GDM1 (cell line): ENCODE measurements at places on chromosomes 5 and 9.

GRCh38 chr5:136511046-136511445, 145.7 kb upstream of the TRPC7 start:
- no peak for DNase-seq

GRCh38 chr5:160976181-160976580, 124.2 kb upstream of the ATP10B start:
- no peak for DNase-seq

DNA sequence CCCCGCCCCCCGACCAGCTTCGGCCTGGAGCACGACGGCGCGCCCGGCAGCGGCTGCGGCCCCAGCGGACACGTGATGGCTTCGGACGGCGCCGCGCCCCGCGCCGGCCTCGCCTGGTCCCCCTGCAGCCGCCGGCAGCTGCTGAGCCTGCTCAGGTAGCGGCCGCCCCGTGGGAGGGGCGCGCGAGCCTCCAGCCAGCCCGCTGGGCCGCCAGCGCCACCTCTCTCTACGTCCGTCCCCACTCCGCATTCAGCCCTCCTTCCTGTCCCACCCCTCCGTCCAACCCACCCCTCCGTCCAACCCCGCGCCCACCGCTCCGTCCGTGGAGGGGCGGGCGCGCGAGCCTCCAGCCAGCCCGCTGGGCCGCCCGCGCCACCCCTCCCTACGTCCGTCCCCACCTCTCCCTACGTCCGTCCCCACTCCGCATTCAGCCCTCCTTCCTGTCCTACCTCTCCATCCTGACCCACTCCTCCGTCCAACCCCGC, 6.5 kb downstream of the ADAMTS13 start:
- no peak for DNase-seq

- no peak for DNase-seq
These were observed 208.3 kb upstream of the VLDLR start for GRCh38 chr9:2413160-2413805.

- no peak for DNase-seq
These were observed 21.6 kb downstream of the TJP2 start for GRCh38 chr9:69195668-69196067.

GRCh38 chr9:81671880-81672280, 17.5 kb downstream of the TLE1 start:
- DNase-seq, result no peak

DNA sequence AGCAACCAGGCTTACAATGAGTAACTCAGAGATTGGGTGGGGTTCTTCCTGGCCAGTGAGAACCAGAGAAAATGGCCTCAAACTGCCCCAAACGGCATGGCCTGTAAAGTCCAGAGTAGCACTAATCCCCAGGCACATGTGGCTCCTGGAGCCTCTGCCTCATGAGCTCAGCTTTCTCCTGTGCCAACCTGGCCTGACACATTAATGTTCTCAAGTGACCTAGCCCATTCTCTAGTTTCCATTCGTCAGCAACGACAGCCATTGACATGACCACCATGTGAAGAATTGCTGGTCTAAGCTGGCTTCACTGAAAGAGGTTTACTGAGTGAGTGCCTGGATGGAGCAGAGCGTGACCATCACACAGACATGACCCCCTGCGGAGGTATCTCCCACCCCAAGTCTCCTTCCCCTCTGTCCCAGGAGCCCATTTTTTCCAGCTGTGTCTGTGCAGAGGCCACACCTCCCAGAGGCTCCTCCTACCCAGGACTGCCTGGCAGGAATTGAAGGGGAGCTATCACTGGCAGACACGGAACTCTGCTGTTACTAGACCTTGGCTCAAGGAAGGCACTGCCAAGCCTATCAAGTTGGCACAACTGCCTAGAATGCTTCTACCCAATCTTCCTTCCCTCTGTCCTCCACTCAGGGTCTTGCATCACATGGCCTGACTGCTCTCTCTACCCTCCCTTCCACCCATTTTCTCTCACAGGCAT, 59.0 kb upstream of the BOD1 start:
- no peak for DNase-seq

- no peak for DNase-seq
These were observed 34.2 kb downstream of the CDK7 start for GRCh38 chr5:69268899-69269298.

DNA sequence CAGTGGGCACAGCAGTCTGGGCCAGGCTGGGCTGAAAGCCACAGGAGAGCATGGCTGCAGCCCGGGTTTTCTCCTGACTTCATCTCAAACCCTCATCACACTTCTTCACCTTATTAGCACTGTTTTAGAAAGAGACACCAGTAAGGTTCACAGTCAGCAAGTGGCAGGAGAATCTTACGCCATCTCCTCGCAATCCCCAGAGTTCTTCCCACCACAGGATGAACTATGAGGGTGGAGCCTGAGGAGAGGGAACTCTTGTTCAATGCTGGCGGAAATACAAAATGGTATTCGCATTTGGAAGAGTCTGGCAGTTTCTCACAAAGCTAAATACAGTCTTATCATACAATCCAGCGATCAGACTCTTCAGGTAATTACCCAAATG, 14.7 kb downstream of the BICD2 start:
- DNase-seq, result no peak

DNA sequence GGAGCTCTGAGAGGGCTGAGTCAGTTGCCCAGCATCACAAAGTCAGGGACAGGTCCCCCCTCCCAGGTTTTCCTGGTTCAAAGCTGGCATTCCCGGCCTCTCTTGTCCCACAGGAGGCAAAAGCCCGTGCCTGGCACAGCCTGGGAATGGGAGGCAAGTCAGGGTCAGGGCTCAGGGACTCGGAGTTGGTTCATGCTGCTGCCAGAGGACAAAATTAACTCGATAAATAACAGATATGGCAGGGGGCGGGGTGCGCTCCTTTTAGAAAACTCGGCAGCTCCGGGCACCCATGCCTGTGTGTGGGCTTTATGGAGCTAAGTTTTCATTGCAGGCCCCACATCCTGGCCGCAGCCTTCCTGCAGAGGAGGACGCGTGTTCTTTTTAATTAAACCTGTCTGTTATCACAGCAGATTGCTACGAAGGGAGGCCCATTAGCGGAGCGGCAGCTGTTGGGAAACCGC, 62.8 kb upstream of the LMX1B start:
- DNase-seq, result no peak

DNA sequence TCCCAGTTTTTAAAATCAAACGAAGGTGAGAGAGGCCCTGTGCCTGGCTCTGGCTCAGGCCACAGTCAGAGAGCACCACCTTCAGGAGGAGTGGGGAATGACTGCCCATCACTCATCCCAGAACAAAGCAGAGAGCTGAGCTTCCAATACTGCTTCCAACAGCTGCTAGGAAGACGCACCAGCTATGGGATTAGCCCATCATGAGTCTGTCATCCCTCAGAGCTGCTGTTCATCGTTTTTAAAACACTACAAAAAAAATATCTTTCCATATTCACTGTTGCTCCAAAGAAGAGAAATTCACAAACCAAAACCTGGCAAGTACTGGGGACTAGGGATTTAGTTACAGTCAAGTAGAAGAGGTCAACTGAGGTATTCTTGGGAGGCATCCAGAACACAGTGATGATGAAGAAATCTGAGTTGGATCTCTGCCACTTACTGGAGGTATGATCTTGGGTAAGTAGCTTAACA, 102.4 kb downstream of the CDK5RAP2 start:
- no peak for DNase-seq

DNA sequence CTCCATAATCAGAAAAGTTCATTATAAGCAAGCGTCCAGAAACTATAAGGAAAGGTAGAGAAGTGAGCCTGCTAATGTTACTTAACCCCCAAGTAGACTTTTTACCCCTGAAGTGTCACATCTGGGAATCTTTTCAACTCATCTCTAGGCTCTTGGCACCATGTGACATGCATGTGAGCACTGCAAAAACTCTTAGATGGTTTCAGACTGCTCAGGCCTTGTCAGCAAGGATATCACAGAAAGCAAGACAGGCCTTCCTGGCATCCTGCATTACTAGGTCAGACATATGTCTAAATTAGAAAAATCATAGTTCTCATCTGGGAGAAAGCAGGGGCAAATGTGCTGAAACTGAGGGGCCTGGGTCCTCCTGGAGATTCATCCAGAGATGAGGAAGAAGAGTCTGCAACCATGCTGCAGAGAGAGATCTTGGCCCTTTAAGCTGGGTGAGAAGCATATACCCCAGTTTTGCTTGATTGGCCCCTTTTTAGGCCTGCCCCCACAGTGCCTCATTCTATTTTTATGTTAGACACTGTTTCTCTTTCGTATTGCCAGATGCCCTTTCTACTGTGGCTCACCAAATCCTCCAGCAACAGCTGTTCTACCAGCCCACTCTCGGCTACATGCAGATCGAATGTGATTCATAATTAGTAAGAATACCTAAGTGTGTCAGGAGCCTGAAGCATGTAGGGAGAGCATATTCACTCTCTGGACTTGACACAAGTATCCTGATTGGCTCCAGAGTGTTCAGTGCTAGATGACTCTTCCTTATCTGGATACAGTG, 19.0 kb downstream of the TMEM8B start:
- DNase-seq, result no peak

DNA sequence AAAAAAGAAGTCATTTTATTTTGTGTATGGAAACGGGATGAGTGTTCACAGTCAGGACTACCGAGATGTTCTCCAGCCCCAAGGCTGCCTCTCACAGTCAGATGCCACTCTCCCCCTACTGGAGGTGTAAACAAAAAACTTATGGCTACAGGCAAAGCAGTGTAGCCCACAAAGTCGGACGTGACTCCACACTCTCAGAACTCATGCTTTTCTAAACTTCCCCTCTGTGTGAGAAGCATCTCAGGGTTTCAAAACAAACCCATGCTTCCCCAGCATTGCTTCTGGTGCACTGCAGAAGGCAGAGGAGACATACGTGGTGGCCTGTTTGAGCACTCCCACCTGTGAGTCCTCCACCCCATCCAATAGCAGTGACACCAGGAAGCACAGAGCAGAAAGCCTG, 580.3 kb downstream of the BNC2 start:
- no peak for DNase-seq

DNA sequence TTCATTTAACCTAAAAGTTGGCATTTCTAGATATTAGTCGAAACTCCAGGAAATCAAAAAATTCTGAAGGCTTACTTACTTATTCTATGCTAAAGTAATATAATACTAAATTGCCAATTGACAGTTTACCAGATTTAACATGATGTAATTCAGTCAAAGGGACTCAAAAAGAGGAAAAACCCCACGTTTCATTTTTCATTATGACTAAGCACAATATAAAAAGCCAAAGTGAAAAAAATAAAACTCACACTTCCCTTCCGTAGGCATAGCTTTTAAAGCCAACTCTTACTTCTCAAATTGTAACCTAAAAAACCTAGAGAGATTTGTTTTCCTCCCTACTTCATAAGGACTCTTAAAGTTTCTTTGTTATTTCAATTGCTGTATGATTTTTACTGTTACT, 146.6 kb downstream of the RAPGEF6 start:
- peak; percentile 32 for DNase-seq
